ENCODE measurements at places on chromosomes 1 and 21. TPM values are rescaled to one million over a fixed set of nuclear protein-coding genes. Genes with fewer than 3 reads are reported as not detected.

DENND1B gene
- polyA plus RNA-seq = 0.97 TPM

KCNJ10 gene
- polyA plus RNA-seq = not detected

COA7 gene
- 10.7 TPM for polyA plus RNA-seq

RNF19B gene
- polyA plus RNA-seq = 19.6 TPM

All from endothelial cell of umbilical vein (primary cell).